IPS DF 6.9 (cell line): ENCODE measurements at places on chromosomes 3 and 15.

DNA sequence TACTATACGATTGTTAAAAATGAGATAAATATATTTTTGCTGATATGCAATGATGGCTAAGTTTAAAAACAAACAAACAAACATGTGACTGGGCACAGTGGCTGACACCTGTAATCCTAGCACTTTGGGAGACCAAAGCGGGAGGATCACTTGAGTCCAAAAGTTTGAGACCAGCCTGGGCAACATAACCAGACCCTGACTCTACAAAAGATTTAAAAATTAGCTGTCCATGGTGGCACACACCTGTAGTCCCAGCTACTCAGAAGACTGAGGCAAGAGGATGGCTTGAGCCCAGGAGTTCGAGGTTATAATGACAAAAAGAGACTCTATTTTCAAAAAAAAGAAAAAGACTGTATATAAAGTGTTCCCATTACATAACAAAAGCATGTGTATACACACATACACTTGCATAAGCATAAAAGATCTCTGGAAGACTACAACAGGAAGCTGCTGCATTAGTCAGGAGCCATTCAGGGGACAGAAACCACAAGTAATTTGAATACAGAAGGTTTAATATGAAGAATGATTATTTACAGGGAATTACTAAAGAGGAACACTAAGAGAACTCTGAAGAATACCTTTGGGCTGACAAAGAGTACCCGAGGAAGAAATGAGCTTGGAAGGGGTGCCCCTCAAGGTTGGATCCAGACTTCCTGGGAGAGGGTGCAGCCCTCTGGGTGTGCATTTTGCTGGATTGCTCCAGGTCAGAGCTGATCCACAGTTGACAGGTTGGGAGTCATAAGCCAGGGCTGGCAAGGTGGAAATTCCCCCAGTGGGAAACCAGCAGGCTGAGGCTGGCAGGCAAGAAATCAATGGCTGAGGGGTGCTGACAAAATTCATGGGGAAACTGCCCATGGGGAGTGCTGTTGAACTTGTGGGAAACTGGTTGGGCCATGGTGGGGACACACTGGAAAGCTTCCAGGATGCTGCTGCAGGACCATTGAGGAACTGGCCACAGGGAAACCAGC lies 9.3 kb upstream of the TM4SF18 start:
- no peak for DNase-seq

DNA sequence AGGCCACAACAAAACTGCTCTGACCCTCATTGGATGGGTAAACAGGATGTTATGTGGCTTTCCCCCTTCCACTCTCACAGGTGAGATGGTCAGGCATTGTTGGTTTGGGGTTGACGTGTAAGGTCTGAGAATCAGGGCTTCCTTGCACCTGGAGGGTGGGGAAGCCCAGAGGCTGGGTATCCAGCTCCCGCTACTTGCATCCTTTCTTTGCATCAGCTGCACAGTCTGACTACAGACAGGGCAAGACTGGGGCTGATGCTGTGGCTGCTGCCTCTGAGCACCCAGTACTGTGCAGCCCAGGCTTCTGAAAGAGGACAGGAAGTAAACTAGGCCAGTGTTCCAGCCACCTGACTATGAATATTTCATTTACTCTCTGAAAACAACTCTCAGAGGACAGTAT lies 58.0 kb upstream of the ATP2B2 start:
- DNase-seq: no peak

GRCh38 chr3:133461291-133461690 lies 61.4 kb downstream of the BFSP2 start:
- no peak for DNase-seq

- peak; percentile 45 for DNase-seq
These were observed 55.2 kb upstream of the CHRNA7 start for GRCh38 chr15:31974855-31975829.

GRCh38 chr3:181899702-181900101 lies 188.0 kb downstream of the SOX2 start:
- no peak for DNase-seq

GRCh38 chr3:185936814-185937688 lies 763 bp downstream of the TRA2B start:
- peak; percentile 45 for DNase-seq

DNA sequence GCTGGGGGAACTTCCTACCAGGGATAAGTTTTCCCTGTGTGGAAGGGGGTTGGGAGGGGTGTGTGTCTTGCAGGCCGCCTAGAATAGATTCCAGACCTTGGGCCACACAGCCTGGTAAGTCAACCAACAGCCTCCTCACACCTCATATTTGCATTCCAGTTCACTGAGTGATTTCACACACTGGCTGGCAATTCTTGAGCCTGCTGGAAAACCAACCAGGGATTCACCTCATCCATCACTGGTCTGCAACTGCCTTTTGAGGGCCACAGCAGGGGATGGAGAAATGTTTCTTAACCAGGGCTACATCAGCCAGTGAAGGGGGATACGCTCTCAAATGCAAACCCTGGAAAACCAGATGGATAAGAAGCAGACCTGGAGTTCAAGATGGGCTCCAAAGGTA lies 2.0 kb downstream of the FSTL1 start:
- DNase-seq: no peak

- DNase-seq: no peak
These were observed 544.1 kb upstream of the MDFIC2 start for GRCh38 chr3:70856414-70857162.

DNA sequence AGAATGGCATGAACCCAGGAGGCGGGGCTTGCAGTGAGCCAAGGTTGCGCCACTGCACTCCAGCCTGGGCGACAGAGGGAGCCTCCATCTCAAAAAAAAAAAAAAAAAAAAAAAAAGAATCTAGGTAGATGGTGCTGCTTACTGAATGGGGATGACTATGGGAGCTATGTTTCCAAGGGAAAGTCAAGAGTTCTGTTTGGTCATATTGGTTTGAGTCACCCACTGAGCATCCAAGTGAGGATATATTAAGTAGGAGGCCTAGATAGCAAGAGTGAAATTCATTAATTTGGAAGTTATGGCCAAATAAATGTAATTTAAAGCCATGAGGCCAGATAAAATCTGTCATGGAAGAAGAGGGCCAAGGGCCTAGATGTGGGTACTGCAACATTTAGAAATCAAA lies 9.0 kb upstream of the UACA start:
- no peak for DNase-seq

DNA sequence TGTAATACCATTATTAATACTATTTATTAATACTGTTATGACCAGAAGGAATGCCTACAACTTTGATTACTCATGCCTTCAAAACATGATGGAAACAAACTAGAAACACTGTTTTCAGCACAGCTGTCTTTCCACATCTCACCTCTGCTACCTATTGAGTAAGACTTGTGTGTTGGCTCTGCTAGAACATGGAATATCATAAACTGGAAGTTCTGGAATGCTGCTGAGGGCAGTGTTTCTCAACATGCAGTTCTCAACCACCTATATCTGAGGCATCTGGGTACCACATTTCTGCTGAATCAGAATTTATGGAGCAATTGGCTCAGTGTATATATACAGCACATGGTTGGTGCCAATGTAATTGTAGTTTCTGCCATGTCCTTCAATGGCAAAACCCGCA lies 392.1 kb downstream of the TUSC7 start:
- no peak for DNase-seq

DNA sequence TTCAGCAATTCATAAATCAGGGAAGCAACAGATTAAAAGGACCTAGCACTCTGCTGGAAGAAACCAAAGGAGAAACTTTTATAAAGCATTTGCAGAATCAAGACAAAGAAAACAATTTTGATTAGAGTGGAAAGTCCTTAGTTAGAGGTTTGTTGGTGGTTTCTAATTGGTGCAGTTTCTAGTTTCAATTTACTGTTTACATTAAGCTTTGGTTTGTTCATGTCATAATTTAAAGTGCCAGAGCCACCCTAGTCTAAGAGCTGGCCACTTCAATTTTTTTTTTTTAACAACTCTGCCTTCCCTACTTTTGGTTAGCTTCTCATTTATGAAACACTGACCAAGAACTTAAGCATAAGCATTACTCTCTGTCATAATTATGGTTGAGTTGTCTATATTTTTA lies 1428.2 kb upstream of the GBE1 start:
- no peak for DNase-seq

DNA sequence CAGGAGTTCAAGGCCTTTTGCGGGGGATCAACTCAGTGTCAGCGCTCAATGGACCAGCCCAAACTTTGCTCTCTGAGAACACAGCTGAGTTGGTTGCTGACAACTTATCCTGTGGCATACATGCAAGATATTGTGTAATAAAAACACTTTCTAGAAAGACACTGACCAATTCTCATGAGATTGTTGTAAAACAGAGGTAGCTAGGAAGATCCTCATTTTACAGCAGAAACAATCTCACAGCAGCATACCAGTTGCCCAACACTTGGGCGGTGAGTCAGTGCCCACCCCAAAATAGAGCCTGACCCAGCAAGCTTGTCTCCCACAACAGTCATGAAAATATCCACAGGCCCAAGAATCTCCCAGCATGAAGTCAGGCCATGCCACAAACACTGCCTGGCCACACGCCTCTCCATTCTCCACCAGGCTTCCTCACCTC lies 18.2 kb downstream of the KLHL6 start:
- no peak for DNase-seq

DNA sequence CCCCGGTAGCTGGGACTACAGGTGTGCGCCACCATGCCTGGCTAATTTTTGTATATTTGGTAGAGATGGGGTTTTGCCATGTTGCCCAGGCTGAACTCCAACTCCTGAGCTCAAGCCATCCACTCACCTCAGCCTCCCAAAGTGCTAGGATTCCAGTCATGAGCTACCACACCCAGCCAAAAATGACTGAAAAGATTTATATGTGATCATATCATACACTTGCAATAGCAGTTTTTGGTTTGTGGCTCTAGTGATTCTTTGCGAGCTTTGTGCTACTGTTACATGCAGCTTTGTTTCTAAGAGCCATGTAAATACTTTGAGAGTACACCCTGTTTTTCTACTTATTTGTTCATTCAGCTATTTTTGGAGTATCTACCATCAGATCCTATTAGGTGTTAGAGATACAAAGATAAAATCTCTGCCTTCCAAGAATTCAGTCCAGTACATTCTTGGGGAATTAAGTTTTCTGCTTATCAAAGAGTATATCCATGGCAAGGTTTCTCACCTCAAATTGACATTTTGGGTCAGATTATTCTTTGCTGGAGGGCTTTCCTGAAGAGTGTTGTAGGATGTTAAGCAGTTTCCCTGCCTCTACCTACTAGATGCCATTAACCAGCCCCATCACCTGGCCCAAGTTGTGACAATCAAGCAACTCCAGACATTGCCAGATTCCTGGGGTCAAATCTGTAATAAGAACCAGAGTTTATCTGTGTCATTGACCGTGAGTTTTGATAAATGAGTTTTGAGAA lies 15.0 kb downstream of the SNAP23 start:
- no peak for DNase-seq
